ENCODE measurements at places on chromosomes 13 and 19. TPM values are rescaled to one million over a fixed set of nuclear protein-coding genes. Genes with fewer than 3 reads are reported as not detected.

Gene PLPPR3
- not detected for total RNA-seq

Gene LILRA1
- not detected for total RNA-seq

Gene GIPR
- total RNA-seq, result 11.0 TPM

Gene VSTM1
- not detected for total RNA-seq

Gene ARRDC5
- 0.72 TPM for total RNA-seq

Gene ATP4B
- total RNA-seq, result not detected

Gene CTXN1
- total RNA-seq, result 0.50 TPM

Gene NDUFA7
- 59.4 TPM for total RNA-seq

Gene DOCK6
- total RNA-seq, result 9.1 TPM

Gene ODAD3
- 0.16 TPM for total RNA-seq

Gene ZNF69
- total RNA-seq, result 2.0 TPM

Gene UBE2L5
- total RNA-seq, result not detected

Gene TEX101
- not detected for total RNA-seq

Gene C19orf81
- total RNA-seq, result 5.1 TPM

Gene TSHZ3
- total RNA-seq, result 0.74 TPM

Gene GIPC3
- 0.65 TPM for total RNA-seq

Gene GAMT
- total RNA-seq, result 13.6 TPM
